ENCODE measurements at places on chromosomes 3 and 15.

GRCh38 chr3:100105501-100105900 is 8.8 kb downstream of the FILIP1L start:
- no peak for ATAC-seq

DNA sequence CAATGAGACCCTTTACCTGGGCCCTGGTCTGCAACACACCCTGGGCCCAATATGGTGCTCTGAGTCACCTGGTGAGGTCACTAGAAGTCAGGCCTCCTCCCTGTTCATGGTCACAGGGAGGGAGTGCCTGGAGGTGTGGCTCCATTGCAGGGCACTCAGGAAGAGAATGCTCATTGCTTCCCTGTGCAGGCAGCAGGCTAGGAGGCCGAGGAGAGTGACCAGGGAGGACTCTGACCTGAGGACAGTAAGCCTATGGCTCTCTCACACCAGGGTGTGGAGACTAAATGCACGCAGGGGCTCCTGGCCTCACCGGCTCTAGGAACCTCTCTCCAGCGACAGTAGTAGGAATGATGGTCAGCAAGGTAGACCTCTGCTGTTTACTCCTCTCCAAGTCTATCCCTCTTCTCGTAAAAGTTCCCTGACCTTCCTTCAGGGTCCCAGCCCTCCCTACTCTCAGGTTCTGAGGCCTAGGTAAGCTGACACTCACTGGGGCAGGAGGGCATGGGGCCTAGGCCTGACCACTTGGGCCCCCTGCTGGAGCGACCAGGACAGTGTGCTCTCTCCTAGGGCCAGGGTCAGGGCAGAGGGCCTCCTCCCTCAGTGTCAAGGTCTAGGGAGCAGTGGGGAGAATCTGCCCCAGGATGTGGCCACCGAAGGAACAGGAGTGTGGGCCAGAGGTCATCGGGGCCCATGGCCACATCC is 9.6 kb upstream of the SLCO2A1 start:
- ATAC-seq, result peak; percentile 74

DNA sequence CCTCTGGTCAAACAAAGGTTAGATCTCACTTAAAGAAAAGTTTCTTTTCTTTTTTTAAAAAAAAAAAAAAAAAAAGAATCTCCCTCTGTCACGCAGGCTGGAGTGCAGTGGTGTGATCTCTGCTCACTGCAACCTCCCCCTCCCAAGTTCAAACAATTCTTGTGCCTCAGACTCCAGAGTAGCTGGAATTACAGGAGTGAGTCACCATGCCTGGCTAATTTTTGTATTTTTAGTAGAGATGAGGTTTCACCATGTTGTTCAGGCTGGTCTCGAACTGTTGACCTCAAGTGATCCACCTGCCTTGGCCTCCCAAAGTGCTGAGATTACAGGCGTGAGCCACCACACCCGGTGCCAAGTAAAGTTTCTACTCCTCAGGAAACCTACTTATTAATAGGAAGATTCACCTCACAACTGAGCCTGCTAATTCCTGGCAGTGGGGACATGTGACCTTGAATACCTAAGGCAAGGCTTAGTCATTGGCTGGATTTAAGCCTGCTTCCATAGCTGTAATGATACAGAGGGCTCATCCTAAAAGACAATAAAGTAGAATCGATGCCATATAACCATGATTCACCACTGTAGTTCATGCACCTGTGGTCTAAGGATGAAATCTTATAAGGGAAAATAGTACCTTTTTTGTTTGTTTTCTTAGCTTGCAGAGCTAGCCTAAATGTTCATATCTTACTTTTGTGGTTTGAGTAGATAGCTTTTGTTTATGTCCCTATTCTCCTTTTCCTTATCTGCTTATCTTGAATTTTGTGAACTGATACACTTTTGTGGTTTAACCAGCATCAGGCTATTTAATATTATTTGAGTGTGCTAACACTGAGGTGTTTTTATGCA is 24.8 kb upstream of the RBMS3 start:
- ATAC-seq, result peak; percentile 49

DNA sequence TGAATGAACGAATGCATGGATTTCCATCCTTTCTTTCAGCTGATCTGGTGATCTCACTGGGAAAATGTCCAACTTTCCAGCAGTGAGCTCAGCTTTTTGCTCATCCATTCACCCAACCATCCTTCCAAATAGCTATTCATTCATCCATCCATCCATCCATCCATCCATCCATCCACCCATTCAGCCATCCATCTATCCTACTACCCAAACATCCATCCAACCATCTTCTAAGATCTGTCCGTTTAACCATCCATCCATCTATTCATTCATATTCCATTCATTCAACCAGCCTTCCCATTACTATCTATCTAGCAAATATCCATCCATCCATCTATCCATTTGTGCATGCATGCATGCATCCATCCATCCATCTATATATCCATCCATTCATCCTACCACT is 39.4 kb downstream of the WNT7A start:
- no peak for ATAC-seq

DNA sequence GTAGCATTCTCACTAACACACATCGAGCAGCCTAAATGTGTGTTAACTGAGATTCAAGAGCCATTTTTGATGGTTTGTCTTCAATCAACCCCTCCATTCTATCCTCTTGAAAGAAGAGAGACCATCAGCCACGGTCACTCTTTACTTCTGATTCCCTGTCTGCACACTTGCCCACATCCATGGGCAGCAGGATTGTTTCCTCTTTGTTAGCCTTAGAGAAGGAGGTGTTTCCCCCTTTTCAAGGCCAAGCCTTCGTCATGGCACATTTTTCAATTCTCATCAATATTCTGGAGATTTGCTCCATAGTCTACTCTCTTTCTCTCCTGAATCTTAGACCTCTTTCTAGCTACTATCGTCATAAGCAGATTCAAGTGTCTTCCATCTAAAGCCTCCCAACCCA is 522.4 kb upstream of the NAALADL2 start:
- no peak for ATAC-seq

GRCh38 chr3:31064021-31064420 is 169.6 kb upstream of the GADL1 start:
- ATAC-seq, result no peak
